Renal pelvis (tissue), 12 donors: ENCODE measurements at places on chromosomes 7 and 10. TPM values are rescaled to one million over a fixed set of nuclear protein-coding genes. Genes with fewer than 3 reads are reported as not detected.

GRCh38 chr10:21894648-21895342 lies 108.7 kb downstream of the DNAJC1 start:
- DNase-seq: no peak

CFAP58 gene
- polyA plus RNA-seq: 0.34 TPM

A1CF gene
- 9.1 TPM for polyA plus RNA-seq

DNA sequence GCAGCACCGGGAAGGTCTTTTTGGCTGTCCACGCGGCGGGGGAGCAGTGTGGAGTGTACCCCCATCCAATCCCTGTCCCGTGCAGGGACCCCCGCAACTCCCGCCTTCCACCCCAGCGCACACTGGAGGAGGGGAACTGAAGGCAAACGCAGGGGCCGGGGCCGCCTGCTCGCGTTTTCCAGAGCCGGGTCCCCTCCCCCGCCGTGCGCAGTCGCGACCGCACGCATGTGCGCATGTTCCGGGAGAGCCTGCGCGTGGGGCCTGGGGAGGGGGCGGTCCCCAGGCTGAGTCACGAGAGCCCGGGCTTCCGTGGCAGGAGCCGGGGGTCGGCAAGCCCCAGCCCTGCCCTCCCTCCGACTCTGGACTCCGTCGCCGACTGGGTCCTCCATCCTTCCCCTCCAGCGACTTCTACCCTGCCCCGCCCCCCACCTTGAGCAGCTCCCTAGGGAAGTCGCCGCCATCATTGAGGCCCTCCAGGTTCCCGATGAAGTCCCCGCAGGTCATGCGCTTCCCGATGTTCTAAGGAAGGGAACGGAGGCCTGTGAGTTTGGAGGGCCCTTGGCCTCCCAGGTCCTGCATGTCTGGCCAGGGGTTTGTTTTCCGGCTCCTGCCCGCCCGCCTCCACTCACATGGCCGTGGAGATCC lies 8.0 kb downstream of the PSD start:
- DNase-seq: no peak

DNA sequence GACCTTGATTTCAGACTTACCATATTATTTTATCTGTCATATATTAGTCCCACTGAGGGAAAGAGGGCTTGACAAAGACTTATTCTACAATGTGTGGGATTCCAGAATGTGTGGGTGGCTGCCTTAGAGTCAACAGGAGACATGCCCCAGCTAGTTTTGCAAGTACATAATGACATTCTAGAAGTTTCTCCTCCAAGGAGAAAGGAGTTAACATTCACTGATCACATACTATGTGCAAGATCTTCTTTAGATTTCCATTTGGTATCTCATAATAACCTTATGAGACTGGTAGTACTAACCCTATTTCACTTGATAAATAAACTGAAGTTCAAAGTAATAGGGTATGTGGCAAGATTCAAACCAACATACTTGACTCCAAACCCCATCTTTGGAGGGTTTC lies 25.2 kb downstream of the IRF5 start:
- no peak for DNase-seq

XRCC2 gene
- 6.0 TPM for polyA plus RNA-seq

- no peak for DNase-seq
Observed at GRCh38 chr10:14731875-14732512, 42.7 kb downstream of the FAM107B start.

DNA sequence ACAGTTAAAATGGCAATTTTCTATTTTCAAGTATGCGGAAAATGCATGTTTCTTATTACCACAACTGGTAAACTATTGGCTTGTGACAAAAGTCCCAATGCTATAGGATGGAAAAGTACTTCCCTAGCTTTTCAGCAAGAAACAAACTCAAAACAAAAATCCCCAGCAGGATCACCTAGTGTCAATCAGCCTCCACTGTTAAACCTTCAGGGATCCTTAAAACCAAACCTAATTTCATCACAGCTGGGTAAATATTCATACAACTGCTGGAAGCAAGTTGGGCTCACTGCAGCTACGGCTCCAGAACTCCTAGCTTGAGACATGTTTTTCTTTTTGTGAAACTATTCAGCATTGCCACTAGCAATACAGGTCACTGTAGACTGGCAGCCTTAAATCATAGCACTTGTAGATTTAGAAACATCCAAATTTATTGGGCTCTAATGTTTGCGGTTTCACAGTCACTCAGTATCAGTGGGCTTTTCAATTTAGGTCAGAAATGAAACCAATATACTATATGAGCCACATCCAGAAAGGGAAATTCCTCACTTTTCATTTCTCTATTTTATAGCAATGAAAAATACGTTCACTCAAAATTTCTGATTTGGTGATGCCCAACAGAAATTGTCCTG lies 145.2 kb upstream of the ANK3 start:
- DNase-seq: no peak

LIPN gene
- not detected for polyA plus RNA-seq

MOGAT3 gene
- 0.90 TPM for polyA plus RNA-seq

TRIM74 gene
- 0.94 TPM for polyA plus RNA-seq

DNA sequence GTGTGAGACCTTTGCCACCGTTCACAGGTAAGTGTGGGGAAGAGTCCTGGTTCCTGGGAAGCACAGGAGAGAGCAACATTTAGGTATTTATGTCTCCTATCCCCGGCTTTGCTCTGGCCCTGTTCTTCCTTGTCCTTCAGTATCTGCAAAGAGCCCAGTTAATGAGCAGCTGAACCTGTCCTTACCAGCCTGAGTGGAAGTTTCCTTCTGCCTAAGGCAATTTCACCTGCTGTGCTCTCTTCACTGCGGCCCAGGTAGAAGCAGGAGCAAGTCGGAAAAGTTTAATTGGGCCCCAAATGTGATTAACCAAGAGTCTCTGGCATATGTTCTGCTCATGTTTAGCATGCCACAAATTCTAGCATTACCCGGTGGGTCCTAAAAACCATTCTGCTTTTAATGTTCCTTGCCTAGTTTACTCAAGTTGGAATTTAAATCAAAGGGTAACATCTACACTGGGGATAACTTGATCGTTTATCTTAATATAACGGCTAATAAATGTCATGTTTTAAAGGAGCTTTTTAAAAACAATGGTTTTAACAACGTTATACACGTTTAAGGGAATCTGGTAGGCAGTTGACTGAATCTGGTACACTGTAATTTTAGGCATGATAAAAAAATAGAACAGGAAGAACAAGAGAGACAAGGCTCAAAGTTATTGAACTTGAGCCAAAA lies 817.1 kb downstream of the TYW1 start:
- DNase-seq: no peak

DNA sequence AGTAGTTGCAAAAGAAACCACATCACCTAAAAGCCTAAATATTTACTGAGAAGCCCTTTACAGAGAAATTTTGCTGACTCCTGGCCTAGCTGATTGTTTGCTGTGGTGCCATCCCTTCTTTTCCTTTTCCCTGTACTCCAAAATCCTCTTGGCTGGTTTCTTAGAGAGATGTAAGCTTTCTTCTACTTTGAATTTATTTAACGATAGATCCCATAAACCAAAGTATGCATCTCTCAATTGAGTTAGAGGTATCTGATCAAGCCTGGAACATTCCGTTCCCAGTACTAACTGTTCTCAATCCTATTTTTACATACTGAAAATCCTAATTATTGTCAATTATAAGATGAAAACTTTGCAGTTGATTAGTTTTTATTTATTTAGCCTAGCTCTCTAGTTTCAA lies 6.3 kb downstream of the TMEM60 start:
- DNase-seq: no peak

DNA sequence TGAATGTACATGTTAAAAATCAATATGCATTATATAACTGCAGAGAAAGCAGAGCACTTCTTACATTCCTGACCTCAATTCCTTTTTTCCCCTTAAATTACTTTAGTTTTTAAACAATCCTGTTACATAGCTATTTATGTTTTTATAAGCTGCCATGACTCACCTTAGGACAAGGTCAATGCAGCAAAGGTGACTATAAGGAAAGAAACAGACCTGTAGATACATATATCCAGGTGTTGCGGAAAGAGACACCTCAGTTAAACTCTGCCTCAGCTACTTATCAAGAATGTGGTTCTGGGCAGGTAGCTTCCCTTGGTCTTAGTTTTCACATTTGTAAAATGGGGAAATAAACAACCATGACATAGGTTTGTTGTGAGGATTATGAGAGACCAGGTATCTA lies 105.5 kb downstream of the DPY19L1 start:
- no peak for DNase-seq

DNA sequence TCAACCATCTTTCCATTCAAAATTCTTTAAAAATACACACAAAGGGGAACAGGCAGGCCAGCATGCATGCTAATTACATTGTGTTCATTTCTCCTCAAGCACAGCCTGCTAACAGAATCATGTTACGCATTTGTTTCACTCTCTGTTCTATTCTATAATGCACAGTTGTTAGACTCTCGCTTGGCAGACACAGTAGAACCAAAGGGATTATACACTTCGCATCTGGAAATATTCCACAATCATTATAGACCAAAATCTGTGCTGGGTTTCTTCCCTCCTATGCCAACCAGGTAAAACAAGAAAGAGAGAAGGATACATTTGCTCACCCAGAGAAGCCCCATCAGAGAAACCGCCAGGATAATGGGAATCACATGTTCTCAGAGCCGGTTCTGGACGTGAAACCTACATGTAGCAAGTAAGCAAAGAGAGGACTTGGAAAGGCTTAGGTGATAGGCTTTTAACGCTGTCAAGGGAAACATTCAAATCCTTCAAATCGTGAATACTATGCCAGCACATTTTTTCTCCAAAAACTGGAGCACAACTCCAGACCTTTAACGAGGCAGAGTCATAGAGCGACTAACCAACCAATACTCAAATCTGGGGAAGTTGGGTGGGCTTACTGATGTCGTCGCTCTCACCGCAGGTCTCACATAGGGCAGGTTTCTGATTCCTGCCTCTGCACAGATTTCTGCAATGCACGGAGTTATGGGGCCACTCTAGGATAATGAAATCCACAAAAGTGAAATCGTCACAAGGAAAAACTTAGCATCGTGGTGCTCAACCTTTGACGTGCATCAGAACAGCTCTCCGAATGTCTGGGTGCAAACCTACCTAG lies 380.5 kb upstream of the AUTS2 start:
- DNase-seq: no peak

DNA sequence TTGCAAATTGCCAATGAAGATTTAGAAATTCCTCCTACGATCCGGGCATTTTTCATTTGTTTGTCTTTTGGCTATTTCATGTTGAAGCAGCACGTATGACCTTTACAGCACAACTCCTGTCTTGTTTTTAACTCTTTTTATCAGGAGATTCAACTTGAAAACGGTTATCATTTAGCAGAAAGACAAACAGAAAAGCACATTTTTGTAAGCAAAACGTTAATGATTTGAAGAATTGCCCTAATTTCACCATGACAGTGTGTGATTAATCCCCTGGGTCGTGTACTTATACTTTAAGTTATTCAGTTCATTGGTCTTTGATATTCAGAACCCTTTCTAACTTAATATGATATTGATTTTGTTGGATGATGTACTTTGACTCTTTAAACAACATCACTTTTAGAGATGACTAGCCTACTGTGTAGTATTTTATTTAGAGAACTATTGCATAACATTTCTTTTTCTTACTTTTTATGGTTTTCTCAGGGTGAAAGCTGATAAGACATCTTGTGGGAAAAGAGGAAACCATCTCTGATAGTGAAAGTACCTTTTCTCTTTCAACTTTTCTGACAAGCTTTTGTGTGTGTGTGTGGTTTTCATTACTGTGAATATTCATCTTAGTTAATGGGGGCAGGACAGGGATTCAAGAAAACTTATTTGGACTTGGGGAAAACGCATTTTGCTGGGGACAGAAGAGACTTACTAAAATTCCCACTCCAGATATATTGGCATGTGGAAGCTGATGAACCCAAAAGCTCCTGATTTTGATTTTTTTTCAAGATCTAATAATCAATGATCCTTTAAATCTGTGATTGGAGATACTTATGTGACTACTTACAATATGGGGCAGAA lies 8.1 kb downstream of the HHEX start:
- no peak for DNase-seq

- DNase-seq: no peak
Observed at GRCh38 chr10:70699659-70700174, 27.4 kb downstream of the ADAMTS14 start.

DNA sequence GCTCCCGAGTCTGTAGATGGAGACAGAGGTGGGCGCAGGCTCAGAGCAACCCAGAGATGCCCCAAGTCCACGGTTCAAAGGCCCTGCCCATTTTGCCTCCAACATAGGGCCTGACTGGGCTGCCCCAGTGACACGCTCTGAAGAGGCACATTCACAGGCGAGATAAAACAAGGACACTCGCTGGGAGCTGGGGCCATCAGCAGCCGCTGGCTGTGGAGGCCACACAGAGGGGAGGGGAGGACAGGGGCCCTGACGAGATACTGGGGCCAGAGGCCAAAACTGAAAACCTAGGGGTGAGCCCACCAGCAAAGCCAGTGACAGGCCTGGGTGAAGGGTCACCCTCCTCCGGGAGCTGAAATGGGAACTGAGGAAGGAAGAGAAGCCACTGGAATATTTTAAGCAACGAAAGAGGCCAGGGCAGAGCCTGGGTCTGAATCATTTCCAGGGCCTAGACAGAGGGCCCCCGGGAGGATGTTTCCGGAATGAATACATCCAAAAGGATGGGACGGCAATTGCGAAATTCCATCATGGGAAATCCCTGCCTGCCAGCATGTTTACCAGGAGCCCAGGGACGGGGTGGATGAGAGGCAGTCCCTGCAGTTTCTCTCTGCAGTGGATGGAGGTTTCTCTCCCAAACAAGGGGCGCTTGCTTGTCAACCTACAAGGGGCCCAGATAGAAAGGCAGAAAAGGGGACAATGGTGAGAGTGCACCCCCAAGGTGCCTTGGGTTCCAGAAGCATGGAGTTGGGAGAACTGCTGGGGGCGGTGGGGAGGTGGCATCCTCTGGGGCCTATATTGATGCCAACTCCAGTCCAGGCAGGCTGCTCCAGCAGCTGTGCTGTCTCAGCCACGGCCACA lies 29.0 kb upstream of the HSPA12A start:
- DNase-seq: no peak

DNA sequence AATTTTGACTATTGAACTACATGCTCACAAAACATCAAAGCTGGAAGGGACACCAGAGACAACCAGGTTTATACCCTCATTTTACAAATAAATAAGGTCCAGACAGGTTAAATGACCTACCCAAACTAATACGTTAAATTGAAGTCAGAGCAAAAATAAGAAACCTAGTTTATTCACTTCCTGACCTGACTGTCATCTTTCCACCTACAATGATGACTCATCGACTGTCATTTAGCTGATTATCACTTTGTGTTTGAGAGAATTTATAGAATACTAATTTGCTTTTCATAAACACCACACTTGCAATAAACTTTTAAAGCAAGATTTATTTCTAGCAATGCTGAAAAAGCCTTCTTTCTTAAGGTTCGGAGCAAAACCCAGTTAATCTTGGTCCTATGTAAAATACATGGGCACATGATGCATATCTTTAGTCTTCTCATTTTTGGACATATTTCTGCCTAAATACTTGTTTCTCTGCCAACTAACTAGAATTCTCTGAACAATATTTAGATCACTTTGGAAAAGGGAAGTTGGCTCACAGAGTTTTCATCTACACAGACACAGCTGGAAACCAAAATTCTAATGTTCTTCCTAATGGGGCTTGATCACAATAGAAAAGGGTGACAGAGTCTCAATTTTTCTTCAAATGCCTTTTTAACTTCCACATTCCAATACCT lies 16.7 kb upstream of the LRRN3 start:
- DNase-seq: no peak
